ENCODE measurements at places on chromosomes 5 and 9.

DNA sequence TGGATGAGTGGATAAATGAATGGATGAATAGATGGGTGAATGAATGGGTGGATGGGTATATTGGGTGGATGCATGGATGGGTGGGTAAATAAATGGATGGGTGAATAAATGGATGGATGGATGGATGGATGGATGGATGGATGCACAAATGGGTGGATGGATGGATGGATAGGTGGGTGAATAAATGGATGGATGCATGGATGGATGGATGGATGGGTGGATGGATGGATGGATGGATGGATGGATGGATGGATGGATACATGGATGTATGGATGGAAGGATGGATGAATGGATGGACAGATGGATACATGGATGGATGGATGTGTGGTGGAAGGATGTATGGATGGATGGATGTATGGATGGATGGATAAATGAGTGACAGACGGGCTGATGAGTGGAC lies 113.5 kb upstream of the SARDH start:
- no peak for DNase-seq

DNA sequence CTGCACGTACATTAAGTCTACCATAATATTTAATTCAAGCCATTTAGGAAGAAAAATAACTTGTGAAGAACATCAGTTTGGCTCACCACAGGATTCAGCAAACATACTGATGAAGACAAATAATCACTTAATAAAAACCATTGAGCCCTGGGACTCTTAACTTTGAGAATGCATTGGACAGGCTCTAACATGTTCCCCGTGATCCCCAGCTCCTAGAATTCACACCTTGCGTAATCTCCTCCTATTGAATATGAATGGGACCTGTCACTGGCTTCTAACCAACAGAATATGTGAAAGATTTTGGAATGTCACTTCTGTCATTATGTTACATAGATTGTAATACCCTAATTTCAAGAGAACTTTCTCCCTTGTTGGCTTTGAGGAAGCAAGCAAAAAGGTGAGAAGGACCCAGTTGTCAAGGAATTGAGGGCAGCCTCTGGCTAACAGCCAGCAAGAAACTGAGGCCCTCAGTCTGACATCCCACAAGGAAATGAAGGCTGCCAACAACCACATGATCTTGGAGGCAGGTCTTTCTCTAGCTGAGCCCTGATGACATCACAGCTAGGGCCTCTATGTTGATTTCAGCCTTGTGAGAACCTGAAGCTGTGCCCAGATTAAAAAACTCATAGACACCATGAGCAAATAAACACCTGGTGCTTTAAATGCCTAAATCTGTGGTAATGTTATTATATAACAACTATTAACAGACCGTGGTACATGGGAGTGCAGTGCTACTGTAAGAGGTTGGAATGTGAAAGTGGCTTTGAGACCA lies 433.2 kb downstream of the SEMA5A start:
- DNase-seq: no peak

DNA sequence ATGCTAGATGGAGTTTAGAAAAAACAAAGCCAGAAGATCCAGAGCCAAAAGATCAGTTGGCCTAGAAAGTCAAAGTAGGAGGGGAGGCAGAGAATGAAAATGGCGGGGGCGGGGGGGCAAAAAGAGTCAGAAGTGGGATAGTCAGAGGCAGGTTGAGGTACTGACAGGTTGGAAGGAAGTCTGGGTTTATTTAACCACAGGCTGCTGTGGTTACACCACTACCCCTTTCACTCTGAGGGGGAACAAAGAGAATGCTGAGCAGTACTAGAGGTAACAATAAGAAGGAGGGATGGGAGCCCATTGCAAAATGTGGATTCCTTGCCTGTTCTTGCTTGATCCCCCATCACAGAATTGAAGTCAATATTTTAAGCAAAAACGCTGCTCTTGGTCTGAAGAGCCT lies 111.8 kb downstream of the CAVIN4 start:
- no peak for DNase-seq

DNA sequence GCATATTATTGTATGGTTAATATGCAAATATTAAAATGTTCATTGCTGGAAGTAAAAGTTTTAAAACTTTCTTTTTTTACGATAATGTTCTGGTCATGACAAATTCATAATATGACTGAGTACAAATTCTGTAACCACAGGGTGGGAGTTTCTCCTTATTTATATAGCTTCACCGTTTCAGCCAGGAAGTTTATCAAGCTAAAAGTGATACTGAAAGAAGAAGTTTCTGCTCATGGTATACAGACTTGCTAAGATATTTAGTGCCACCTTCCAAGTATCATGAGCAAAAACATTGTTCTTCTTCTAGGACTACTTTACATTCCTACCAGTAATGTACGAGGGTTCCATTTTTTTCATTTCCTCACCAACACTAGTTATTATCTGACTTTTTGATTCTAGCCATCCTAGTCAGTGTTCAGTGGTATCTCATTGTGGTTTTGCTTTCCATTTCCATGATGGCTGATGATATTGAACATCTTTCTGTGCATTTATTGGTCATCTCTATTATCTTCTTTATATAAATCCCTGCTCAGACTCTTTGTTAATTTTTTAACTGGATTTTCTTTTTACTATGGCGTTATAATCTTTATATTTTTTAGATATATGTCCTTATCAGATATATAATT lies 94.2 kb upstream of the PRRC1 start:
- no peak for DNase-seq

- no peak for DNase-seq
These were observed 157.5 kb downstream of the CHSY3 start for GRCh38 chr5:130061746-130062145.

DNA sequence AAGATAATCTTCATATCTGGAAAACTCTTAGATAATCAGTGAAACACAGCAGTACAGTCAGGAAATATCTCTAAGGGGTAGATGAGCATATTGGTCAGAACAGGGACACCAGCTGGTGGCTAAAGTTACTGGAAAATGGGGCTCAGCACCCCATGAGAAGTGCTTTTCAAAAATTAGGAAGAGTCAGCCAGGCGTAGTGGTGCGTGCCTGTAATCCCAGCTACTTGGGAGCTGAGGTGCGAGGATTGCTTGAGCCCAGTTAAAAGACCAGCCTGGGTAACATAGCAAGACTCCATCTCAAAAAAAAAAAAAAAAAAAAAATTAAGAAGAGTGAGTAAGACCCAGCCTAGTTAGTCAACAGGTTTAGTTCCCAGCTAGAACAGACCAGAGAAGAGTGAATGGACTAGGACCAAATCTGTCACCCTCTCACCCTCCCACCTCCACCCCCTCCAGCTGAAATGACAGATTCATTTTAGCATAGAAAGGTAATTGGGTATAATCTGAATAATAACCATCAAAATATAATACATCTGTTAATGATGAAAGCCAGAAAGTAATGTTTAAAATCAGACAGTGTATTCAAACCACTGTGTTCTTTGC lies 120.9 kb downstream of the CDC42SE2 start:
- no peak for DNase-seq

- DNase-seq: no peak
These were observed 193.6 kb upstream of the VCAN start for GRCh38 chr5:83277953-83278352.

DNA sequence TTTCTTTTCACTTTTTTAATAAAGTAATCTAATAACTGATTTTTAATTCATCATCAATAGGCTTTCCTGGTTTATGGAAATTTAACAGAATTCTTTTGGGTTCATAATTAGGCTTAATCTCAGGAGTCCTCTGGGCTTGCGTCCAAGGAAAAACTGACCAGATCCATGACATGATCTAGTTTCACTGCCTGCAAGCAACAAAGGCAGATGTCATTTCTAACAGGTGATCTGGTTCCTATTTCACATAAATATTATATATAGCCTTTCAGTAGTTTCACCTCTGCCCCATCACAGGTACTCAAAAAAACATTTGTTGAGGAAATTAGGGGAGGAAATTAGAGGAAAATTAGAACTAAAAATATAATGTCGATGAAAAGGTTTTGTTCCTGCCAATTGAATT lies 126.4 kb downstream of the FBXL17 start:
- DNase-seq: no peak

DNA sequence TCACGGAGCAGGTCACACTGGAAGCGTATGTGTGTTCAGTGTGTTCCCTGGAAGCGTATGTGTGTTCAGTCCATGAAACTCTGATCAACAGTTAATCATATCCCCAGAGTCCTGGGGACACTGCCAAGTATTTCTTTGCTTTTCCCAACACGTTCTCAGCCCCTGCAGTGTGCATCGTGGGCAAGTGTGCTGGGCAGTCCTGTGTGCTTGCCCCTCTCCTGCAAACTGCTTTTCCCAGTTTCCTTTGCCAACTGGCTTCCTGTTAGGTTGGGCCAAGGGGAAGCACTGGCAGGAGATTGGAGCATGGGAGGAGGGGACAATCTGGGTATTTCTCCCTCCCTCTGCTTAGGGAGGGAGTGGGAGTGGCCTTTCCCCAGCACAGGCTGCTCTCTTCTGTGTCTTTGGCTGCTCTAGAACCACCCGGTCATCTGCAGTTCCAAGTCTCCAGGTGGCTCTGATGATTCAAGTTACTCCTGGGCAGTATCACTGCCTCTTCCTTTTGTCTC lies 36.8 kb upstream of the NEK6 start:
- no peak for DNase-seq

DNA sequence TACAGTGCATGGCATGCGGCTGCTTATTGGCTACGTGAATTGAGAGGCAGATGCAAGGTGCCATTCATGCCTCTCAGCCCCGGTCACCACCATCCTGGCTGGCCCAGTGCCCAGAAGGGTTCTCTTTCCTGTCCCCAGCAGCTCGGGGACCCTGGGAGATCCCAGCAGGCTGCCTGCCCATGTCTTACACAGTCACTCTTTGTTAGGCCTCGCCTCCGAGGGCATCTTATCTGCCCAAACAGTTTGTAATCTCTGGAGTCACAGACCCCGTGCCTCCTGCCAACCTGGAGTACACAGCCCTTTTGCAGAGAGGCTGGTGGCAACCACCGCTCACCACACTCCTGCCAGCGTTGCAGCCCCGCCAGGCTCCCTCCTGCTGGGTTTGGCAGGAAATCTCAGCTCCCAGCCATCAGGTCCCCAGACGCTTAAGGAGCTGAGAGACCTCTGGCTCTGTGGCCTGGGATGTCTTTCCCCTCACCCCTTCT lies 7.0 kb upstream of the AK1 start:
- DNase-seq: peak; percentile 44

DNA sequence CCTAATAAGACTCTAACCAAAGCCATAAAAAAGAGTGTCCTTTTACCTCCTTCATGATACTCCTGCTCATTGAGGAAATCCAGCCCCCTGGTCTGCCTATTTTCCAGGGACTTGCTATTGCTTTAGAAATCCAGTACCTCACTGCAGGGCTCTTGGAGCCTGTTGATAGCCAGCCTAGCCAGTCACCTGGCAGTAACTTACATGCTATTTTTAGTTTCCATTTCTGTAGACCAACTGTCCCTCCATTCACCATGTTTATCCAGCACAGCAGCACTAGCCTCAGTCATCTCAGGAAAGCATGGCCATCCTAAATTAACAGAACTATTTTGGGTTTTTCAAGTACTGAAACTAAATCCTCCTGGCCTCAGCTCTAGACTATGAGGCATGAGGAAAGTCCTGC lies 91.5 kb upstream of the PHF24 start:
- no peak for DNase-seq

GRCh38 chr5:86884608-86885007 lies 266.9 kb downstream of the COX7C start:
- DNase-seq: no peak

DNA sequence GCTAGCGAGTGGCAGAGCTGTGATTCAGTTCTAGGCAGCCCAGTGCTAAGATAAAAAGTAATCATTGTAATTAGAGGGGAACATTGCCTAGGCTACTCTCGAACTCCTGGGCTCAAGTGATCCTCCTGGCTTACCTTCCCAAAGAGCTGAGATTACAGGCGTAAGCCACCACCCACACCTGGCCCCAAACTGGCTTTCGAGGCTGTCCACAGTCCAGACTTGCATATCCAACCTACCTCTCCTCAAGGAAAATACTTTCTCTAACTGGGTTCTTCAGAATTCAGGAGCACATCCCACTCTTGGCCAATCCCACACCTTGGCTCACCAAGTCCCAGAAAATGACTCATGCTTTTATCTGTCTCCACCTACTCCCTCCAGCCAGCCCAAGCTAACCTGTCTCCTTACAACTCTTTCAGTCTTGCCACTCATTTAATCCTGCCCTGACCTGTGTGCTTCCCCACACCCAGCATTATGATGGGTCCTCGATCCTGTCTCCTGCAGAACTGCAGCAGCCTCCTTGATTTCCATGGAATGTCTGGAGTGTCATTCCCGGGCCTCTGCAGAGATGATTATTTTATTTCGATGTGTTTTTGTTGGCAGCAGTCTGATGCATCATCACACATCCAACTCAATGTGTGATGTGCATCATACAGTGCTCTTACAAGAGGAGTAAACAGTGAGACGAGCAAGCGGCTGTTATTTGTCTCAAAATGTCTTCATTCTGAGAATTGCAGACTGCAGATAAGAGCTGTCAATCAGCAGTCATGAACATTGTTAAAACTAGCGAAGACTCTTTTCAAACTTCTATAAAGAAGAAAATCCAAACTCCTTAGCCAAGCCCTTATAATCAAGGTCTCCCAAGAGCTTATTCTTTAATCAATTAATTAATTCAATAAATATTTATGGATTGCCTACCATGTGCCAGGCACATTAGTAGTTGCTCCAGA lies 167.3 kb downstream of the SEC61B start:
- DNase-seq: no peak

- DNase-seq: no peak
These were observed 780.3 kb downstream of the KCTD16 start for GRCh38 chr5:144950996-144951395.

DNA sequence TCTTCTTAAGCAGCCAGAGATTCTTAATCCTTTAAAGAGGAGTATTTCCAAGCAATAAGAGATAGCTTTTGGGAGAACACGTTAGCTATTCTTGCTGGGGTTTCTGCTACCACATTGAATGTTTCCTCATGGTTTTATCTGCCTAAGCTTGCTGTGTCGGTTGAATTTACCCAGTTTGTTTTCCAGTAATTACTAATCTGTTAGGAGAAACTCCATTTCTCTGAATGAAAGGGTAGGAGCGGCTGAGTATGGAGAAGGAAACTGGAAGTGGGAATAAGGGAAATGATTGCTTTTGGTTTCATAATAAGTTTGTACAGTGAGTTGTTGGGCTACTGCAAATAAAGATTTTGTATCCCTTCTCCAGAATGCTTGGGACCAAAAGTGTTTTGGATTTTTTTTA lies 1.2 kb downstream of the JAK2 start:
- no peak for DNase-seq

- no peak for DNase-seq
These were observed 3.5 kb upstream of the WDR38 start for GRCh38 chr9:124849801-124850200.

- DNase-seq: no peak
These were observed 3.8 kb downstream of the LMAN2 start for GRCh38 chr5:177347699-177348098.

GRCh38 chr5:142486020-142486419 lies 161.2 kb upstream of the SPRY4 start:
- no peak for DNase-seq

DNA sequence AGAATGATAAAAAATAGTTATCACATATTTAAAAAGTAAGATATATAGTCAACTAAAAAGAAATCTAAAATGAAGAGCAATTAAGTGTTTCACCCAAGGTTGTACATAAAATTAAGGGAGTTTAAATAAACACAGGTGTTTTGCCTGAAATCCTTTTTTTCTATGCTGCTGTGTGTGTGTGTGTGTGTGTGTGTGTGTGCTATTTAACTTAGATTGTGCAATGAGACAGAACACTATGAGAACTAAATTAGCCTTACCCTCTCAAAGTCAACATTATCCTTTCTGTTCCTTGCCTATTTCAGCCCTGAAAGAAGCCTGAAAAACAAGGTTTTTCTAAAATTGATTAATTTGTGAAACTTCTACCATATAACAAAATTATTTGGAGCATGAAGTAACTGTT lies 516.2 kb downstream of the ELAVL2 start:
- DNase-seq: no peak
